Stimulated activated CD4-positive, alpha-beta T cell treated with anti-CD3 and anti-CD28 coated beads, Interleukin-1b, Interleukin-23, amount 100 ng/mL, for 24 hours (primary cell): ENCODE measurements at places on chromosomes 5 and 9.

GRCh38 chr5:95069948-95070347, 214.9 kb downstream of the MCTP1 start:
- DNase-seq, result no peak

DNA sequence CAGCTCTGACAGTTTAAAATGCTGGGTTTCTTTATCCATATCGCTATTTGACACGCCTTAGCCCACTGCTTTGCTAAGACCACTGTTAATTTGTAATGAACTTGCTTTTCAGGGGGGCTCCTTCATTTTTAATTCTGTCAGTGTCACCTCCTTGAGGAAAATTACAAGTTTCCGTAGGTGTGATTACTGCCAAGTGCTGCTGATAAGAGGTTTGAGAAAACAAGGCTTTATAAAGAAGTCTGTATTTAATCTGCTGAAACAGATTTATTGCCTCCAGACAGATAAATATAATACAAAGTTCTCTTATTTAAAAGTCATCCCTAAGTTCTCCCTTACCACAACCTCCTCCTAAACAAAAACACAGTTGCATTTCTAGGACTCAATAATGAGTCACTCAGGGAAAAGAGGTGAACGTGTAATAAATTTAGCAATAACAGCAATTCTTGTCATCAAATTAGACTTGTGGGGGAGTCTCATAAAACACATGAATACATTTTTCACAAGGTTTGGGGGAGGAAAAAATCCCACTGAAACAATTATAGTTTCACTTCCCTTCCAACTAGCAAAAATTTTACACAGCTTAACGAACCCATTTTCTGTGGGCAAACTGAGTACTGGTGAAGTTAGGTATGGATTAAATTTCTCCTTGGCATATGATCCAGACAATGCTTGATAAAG, 72.8 kb downstream of the MAPKAP1 start:
- DNase-seq, result no peak

GRCh38 chr9:107119735-107120134, 163.3 kb upstream of the RAD23B start:
- DNase-seq, result no peak

GRCh38 chr5:157549954-157550549, 25.5 kb downstream of the ADAM19 start:
- DNase-seq, result no peak

DNA sequence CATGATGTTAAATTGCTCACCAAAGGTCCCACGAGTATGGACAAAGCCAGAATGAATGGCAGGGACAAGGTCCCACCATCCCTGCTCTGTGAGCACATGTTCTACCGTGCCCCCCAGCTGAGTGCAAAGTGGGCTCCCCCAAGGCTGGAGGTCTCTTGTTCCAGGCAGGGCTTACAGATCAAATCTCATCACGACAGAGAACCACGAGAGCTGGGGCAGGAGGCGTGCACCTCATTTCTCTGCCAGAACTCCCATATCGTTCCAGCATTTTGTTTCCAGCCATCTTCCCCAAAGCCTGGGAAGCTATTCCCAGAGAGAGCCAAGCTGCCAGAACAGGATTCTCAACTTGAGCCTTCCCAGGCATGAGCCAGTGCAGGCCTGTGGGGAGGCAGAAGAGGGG, 108.5 kb downstream of the ZNF354C start:
- DNase-seq, result no peak

DNA sequence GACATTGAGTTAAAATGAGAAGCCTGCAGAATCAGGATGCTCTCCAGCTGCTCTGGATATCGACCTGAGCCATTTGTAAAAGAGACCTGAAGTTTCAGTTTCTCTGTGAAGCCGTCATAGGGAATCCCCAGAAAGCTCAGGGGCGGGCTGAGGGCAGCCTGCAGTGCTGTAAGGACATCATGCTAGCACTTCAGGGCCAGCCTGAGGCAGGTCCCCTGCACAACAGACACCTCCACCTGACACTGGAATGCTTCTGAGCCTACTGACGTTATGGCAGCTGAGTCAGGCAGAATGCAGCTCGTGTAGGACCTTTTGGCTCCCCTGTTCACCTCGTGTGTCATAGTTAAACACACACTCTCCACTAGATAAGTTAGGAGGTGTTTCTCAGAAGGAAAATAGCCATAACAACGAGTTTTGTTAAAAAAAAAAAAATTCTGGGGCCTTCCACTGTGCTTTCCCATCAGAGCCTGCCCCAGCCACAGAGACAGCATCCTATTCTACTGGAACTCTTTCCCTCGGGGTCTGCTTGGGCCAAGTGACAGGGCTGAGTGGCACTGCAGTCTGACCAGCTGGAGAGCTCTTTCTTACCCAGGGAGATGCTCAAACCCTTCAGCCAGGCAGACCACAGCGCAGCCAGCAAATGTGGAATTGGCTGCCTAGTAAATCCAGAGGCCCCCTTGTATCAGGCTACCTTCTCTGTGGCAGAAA, 354.9 kb downstream of the DIRAS2 start:
- peak; percentile 2 for DNase-seq

- DNase-seq, result no peak
Measured at GRCh38 chr9:129506892-129507291, 114.0 kb downstream of the C9orf50 start.

DNA sequence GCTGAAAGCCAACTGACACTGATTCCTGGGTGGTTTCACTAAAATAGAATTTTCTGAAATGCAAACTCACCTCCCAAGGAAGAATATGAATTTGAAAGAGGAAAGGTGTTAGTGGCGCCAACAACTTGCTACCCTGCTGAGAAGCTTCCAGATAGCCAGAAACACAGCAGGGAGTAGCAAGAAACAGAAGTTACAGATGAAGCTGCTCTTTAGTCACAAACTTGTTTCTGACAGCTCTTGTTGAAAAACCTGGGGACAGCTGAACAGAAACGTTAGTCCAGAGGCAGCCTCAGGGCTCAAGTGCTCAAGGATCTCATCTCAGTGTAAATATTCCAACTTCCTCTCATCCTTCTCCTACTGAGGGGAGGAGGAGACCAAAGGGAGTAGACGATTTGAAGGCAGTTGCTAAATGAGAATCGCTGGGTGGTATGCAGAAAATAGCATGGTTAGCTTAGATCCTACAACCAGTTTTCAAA, 184.1 kb downstream of the PDE4D start:
- DNase-seq, result no peak

DNA sequence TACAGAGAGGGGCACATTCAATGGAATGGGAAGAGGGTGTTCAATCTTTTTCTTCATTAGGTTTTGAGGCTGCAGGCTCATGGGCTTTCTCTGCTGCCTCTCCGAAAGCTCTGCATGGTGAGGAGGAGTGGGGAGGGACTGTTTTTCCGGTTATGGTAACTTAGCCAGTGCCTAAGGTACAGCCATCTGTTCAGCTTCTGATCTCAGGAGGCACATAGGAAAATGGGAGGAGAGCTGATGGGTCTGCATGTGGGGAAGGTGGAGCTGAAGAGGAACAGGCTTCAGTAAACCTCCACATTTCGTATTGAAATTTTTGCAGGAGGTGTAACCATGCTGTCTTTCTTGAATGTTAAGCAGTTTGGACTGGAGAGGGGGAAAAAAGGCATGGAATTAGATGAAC, 1020.4 kb upstream of the WWC1 start:
- DNase-seq, result no peak

DNA sequence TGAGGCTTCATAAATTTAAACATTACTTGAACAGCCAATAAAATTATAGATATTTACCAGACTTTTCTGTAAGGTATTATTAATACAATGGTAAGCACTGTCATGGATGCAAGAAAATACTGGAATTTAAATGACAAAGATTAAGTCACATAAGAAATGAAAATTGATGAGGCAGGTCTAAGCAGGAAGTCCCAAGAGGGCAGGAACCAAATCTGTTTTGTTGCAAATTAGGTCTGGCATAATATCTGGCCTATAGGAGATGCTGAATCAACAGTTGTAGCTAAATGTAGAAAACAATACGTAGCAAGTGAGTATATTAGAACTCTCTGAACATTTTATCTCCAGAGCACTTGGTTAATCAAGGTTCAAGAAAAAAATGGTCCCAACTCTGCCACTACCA, 142.5 kb downstream of the EBF1 start:
- no peak for DNase-seq

GRCh38 chr5:128118214-128118613, 34.6 kb downstream of the SLC12A2 start:
- DNase-seq, result no peak

- no peak for DNase-seq
Measured at GRCh38 chr5:139969318-139969717, 73.8 kb downstream of the NRG2 start.

- DNase-seq, result no peak
Measured at GRCh38 chr9:97271292-97271691, 36.2 kb upstream of the CCDC180 start.

- no peak for DNase-seq
Measured at GRCh38 chr9:124623966-124624734, 117.0 kb upstream of the NR5A1 start.

DNA sequence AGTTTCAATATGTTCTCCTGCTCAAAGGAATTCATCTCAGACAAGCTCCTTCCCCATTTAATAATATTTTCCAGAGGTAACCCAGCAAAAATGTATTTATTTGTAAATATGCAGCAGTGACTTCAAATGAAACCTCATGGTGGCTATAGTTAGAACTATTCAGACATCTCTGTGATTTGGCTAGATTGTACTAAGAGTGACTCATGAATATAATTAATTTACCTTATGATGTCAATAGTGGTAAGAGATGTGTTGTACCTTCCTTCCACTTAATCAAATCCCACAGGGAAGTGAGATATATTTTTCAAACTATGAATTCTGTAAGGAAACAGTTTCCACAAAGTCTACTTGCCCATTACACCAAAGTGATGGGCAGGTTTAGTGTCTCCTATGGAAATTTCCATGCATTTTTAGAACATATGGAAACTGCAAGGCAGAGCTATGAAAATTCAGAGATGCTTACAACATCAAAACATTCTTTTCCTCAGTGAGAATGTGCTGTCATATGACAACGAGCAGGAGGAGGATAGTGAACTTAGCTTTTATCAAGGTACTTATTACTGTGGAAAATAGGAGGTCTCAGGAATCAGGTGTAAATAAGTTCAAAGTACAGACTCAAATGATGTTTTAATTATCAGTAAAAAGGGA, 34.0 kb upstream of the SPDL1 start:
- no peak for DNase-seq

DNA sequence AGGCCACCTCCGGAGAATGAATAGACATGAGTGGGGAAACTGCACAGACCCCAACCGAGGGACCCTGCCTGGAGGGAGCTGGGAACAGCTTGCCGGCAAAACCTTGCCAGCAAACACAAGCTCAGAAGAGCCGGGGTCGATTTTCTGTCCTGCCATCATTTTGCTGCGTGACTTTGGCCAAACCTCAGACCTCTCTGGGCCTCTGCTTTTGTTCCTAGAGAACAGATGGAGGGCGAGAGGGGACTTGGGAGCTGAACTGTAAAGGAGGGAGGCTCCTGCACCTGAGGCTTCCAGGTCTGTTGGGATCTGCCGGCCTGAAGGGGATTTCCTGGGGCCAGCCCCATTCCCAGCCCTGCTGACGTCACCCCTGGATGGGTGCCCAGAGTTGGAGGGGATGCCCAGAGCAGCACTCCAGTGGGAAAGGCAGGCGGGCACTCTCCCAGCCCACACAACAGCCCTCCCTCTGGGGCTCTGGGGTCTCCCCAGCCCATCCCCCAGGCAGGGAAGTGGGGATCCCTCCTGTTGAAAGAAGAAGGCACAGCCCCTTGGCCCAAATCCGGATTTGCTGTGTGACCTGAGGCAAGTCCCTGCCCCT, 40.4 kb upstream of the SYNPO start:
- DNase-seq, result no peak

GRCh38 chr9:124038790-124039633, 27.4 kb downstream of the LHX2 start:
- no peak for DNase-seq

GRCh38 chr9:126375386-126375785, 48.8 kb downstream of the MVB12B start:
- DNase-seq, result no peak

- no peak for DNase-seq
Measured at GRCh38 chr5:140242890-140243585, 59.9 kb downstream of the PFDN1 start.

DNA sequence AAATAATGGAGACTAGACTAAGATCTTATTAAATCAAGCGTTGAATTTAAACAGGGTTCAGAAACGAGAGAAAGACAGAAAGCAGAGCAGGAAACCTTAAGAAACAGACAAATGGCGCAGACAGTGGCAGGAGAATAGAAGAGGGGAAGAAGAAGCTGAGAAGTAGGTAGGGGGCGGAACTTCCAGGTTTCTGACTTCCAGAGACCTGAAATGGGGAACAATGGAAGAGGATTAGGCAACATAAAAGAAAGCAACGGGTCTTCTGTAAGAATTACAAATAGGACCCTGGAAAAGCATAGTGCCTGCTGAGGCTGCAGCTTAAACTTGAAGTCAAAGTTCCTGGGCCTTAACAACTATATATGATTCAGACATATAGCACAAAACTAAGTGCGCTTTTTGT, 101.7 kb downstream of the BNC2 start:
- no peak for DNase-seq

DNA sequence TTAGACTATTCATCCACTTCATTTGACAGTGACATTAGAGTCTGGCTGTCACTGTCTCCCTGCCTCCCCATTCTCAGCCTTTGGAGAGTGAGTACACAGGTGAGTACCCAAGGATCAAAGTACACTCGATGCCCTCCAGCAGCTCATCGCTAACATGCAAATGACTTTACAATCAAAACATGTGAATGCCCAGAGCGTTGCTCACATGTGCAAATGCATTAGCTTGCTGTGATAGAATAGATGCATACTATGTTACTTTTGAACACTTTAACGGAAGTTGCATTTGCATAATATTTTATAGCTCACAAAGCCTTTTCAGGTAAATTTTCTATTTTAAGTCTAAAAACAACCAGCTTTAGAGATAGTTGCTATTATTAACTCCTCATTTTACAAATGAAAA, 107.6 kb downstream of the SYK start:
- DNase-seq, result no peak

DNA sequence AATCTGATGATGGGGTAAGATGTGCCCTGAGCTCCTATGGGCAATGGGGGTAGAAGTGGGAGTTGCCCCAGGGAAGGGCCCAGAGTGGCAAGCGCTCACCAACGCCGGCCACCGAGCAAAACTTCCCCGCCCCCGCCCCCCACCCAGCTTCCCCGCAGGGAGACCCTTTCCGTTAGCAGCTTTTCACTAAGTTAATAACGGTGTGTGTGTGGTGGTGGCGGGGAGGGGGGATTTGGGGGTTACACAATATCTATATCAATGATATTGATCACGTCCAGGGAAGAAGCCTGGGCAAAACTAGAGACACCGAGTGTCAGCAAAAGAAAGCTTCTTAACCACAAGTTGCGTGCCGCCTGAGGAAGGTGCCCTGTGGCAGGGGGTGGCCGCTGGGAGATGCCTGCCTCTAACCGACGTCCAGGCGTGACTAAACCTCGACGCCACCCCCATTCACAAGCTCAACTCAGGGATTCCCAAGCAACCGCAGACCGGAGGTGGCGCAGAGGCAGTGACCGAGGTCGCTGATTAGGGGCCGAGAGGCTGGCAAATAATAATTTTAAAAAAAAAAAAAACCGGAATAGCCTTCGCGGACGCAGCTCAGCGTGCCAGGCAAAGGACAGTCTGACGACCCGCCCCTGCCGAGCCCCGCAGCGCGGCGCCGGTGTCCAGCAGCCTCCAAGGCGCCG, 222.6 kb downstream of the MEF2C start:
- DNase-seq, result no peak
